SJSA1 (cell line): ENCODE measurements at places on chromosomes 13 and 19.

GRCh38 chr13:34776390-34776981, 165.6 kb upstream of the NBEA start:
- no peak for DNase-seq

DNA sequence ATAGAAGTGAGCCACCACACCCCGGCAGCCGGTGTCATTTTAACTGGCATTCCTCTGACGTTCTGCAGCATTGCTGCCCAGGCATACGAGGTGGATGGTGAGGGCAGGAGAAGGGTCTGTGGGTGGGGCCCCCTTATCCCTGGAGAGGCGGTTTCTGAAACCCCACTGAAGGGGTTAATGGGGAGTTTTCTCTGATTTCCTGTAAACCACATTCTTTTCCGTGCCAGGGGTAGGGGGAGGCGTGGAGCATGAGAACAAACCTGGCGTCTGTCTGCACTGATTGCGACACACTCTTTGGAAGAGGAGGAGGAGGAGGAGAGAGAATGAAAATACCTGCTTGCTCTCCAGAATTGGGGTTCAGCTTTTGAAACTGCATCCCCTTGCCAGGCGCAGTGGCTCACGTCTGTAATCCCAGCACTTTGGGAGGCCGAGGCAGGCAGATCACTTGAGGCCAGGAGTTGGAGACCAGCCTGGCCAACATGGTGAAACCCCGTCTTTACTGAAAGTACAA, 2.7 kb upstream of the C3 start:
- DNase-seq, result no peak

DNA sequence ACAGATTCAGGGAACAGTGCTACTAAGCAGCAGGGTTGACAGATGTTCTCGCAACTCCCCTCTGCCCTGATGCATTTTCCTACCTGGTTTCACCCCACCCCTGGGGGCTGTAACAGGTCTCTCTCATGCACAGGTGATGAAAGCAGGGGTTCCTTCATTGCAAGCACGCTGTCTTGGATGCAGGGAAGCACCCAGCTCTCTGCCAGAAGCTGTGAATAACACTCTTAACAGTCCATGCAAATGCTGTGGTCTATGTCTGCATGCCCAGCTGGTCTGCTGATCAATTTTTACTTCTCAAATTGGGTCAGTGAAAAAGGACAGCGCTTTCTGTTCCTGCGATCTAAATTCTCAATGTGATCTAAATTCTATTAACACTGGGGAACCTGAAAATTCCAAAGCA, 246.3 kb upstream of the TSHZ3 start:
- no peak for DNase-seq

DNA sequence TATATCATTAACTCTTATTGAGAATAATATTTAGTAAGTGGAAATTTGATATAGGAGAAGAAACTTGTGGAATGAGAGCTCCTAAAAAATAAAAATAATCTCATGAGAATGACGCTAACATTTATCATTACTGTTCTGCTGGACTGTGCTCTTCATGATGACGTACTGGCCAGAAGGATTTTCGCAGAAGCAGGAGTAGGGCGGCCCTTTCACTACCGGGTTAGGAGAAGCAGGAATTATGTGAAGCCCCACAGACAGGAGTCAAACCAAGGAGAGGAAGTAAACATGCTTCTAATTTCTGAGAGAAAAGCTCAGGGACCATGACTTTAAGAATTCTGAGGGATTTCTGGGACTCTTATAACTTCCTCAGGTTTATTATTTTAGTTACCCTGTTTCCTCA, 195.1 kb downstream of the VWA8 start:
- DNase-seq, result no peak

GRCh38 chr13:77969299-77969698, 50.7 kb upstream of the EDNRB start:
- no peak for DNase-seq
